ENCODE measurements at places on chromosomes 5 and 9.

DNA sequence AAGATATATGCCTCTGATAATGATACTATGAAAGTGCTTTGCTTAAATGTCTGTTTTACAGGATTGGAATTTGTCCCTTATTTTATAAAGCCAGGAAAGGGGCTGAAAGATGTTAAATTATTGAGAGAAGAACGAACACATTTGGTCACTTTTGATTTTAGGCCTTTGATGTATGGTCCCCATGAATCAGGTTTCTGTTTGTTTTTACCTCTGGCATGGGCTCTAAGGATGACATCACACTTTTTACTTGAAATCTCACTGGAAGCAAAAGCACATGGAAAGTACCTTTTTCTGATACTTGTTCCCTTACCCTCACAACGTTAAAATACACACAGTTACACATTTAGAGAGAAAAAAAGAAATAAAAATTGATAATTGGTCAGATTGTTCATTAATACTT, 6.9 kb downstream of the OTULIN start:
- H3K4me1 ChIP-seq = peaks cover 74% of the 10 kb centered on the region
- H3K27me3 ChIP-seq = no peaks in the 10 kb centered on the region
- peak overlapping the region; percentile 89 for H3K27ac ChIP-seq
- H3K4me3 ChIP-seq = peak overlapping the region; percentile 15

GRCh38 chr9:93114169-93114983, 18.4 kb downstream of the CARD19 start:
- peaks cover 27% of the 10 kb centered on the region for H3K36me3 ChIP-seq
- peaks cover 9% of the 10 kb centered on the region for H3K4me1 ChIP-seq
- peak overlapping the region; percentile 48 for H3K27ac ChIP-seq
- H3K4me3 ChIP-seq = no peak overlapping the region

- no peaks in the 10 kb centered on the region for H3K4me1 ChIP-seq
- no peaks in the 10 kb centered on the region for H3K36me3 ChIP-seq
- DNase-seq = no peak
- no peak overlapping the region for H3K27ac ChIP-seq
- H3K4me3 ChIP-seq = no peak overlapping the region
Observed at GRCh38 chr9:104911032-104911607, 16.8 kb downstream of the ABCA1 start.

DNA sequence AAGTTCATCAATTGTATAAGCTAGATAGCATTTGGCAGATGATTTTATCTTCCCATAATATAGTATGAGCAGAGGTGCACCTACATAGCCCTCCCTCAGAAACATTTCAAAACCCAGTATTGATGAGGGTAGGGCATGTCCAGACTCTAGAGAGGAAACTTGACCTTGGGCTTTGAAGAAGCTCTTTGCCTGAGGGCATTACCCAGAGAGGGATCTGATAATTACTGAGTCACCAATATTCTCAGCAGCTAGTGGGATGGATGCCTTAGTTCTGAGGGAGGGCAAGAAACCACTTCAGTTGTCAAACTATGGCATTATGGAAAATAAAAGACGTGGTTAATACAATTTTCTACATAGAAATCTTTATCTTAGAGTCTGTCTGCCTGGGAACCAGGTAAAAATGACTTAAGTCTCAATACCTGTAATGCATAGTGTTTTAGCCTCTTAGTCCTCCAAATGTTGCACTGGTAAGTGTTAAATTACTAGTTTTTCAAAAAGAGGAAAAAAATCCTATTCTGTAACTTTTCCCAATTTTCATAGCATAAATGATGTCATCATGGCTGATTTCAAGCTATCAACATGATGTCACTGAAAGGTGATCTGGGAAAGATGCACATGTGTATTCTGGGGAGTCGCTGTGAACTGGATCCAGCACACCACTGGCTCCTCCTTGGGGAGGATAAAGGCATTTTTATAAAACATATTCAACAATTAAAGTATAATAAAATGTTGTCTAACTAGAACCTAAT, 809.0 kb downstream of the KCTD16 start:
- H3K36me3 ChIP-seq = no peaks in the 10 kb centered on the region
- H3K27me3 ChIP-seq = no peaks in the 10 kb centered on the region
- no peaks in the 10 kb centered on the region for H3K4me1 ChIP-seq
- no peak overlapping the region for H3K4me3 ChIP-seq
- H3K27ac ChIP-seq = no peak overlapping the region

DNA sequence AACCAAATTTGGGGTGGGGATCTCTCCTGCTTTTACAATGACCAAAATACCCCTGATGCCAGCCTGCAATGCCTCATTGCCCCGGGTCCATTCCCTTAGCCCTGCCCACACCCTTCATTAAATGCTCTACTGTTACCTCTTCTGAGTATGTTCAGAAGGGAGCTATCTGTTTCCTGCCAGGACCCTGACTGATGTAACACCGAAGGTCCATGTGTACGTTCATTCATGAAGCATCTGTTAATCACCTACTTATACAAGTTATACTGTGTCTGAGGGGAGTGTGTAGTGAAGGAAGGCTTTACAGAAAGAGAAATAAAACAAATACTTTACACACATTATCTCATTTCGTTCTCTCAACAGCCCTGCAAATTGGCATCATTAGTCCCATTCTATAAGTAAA, 51.9 kb downstream of the ASTN2 start:
- H3K27ac ChIP-seq = no peak overlapping the region
- DNase-seq = no peak
- H3K4me1 ChIP-seq = no peaks in the 10 kb centered on the region
- H3K4me3 ChIP-seq = no peak overlapping the region
- H3K36me3 ChIP-seq = no peaks in the 10 kb centered on the region
- H3K27me3 ChIP-seq = no peaks in the 10 kb centered on the region

DNA sequence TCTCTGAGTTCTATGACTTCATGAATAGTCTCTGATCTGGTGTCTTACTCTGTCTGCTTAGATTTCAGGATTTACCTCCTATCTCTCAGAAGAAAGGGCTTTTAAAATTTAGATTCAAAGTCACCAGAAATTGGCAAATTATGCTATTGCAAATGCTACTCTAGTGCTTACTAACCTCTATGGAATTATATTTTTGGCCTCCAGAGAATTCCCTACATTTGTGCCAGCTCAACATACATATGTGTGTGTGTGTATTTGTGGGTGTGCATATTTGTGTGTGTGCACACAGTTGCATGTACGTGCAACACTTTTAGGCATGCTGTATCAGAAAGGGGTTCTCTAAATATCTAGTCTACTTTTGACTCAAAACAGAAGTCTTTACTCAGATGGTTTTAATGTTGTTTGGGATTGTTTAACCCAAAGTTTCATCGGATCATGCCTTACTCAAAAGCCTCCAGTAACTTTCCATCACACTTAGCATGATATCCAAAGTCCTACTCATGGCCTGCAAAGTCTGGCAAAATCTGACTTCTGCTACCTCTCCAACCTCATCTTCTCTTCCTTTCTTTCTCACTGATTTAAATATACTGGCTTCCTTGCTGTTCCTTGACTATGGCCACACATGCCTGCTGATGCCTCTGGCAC, 147.6 kb upstream of the NR3C1 start:
- H3K4me3 ChIP-seq = no peak overlapping the region
- peaks cover 5% of the 10 kb centered on the region for H3K36me3 ChIP-seq
- H3K27me3 ChIP-seq = peaks cover 2% of the 10 kb centered on the region

DNA sequence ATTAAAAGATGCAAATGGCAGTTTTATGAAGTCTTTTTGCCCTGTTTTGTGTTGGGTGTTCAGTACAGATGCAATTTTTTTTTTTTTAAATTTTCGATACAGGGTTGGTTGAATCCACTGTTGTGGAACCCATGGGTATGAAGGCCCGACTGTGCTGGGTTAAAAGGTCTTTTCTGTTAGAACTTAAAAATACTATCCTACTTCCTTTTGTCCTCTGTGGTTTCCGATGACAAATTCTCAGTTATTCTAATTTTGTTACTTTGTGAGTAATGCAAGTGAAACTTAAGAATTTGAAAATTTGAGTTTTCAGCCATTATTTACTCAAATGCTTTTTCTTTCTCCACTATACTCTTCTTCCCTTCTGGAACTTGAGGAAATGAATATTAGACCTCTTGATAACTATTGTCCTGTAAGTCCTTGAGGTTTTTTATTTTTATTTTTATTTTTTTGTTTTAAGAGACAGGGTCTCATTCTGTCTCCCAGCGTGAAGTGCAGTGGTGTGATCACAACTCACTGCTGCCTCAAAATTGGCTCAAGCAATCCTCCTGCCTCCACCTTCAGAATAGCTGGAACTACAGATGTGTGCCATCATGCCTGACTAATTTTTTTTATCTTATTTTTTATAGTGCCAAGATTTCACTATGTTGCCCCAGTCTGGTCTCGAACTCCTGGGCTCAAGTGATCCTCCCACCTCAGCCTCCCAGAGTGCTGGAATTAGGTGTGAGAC, 67.5 kb downstream of the ZCCHC7 start:
- DNase-seq = no peak
- H3K4me3 ChIP-seq = peak overlapping the region; percentile 15

GRCh38 chr5:141957367-141957996, 520 bp downstream of the PCDH12 start:
- no peak overlapping the region for H3K4me3 ChIP-seq
- H3K27ac ChIP-seq = peak overlapping the region; percentile 90
- H3K4me1 ChIP-seq = peaks cover 37% of the 10 kb centered on the region
- DNase-seq = no peak

DNA sequence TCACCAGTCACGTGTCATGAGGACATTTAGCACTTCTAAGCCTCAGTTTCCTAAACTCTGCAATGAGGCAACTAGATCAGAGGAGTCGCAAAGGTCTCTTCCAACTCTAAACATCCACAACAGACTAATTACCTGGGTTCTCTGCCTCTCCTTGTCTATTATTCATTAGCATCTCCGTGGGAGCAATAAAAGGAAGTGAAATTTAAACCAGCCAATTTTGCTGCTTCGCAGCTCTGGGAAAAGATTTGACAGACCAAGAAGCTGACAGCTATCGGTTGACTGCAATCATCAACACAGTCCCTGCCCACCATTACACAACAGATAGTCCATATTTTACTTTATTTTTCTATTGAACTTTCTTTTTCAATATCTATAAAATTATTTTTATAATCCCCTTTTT, 308.9 kb downstream of the NR2F1-AS1 start:
- no peak overlapping the region for H3K4me3 ChIP-seq
- H3K4me1 ChIP-seq = no peaks in the 10 kb centered on the region
- no peaks in the 10 kb centered on the region for H3K27me3 ChIP-seq
- no peaks in the 10 kb centered on the region for H3K36me3 ChIP-seq

- no peaks in the 10 kb centered on the region for H3K4me1 ChIP-seq
- peaks cover 80% of the 10 kb centered on the region for H3K36me3 ChIP-seq
- H3K27ac ChIP-seq = no peak overlapping the region
- no peaks in the 10 kb centered on the region for H3K27me3 ChIP-seq
- no peak for DNase-seq
Observed at GRCh38 chr9:131464354-131465000, 38.2 kb upstream of the POMT1 start.

- H3K4me1 ChIP-seq = peaks cover 29% of the 10 kb centered on the region
- peaks cover 20% of the 10 kb centered on the region for H3K36me3 ChIP-seq
- H3K27me3 ChIP-seq = no peaks in the 10 kb centered on the region
- no peak overlapping the region for H3K27ac ChIP-seq
Observed at GRCh38 chr9:92328225-92328624, 2.5 kb downstream of the CENPP start.

DNA sequence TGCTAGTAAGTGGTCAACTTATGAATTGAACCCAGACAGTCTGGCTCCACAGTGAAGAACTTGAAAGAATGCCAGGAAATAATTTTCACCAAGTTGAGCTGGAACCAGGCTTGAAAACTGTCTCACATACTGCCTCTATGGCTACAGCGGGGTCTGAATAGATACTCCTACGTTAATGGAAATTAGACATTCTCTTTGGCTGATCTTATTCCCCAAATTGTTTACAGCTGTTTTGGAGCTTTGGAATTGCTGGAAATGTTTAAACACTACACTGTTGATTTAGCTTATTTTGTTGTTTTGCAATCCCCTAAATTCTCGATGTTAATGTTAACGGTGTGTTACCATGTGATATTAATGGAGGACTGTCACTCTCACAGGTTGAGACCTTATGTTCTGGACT, 146.4 kb downstream of the FBXL7 start:
- H3K36me3 ChIP-seq = no peaks in the 10 kb centered on the region
- H3K4me3 ChIP-seq = no peak overlapping the region
- no peaks in the 10 kb centered on the region for H3K4me1 ChIP-seq
- DNase-seq = no peak
- no peaks in the 10 kb centered on the region for H3K27me3 ChIP-seq
- H3K27ac ChIP-seq = no peak overlapping the region

DNA sequence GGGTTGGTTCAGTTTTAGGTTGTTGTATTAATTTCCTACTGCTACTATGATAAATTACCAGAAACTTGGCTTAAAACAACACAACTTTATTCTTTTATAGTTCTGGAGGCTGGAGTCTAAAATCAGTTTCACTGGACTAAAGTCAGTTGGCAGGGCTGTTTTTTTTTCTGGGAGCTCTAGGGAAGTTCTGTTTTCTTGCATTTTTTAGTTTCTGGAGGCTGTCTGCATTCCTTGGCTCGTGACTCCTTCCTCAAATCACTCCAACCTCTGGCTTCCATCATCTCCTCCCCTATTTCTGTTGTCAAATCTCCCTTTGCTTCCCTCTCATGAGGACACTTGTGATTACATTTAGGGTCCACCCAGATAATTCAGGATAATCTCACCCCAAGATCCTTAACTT, 51.3 kb upstream of the SUB1 start:
- DNase-seq = no peak
- H3K36me3 ChIP-seq = peaks cover 16% of the 10 kb centered on the region
- H3K27ac ChIP-seq = peak overlapping the region; percentile 40

GRCh38 chr5:60066502-60066901, 173.0 kb upstream of the PDE4D start:
- no peak overlapping the region for H3K4me3 ChIP-seq
- H3K36me3 ChIP-seq = no peaks in the 10 kb centered on the region
- H3K27me3 ChIP-seq = no peaks in the 10 kb centered on the region
- no peak overlapping the region for H3K27ac ChIP-seq
- DNase-seq = no peak
- H3K4me1 ChIP-seq = no peaks in the 10 kb centered on the region

DNA sequence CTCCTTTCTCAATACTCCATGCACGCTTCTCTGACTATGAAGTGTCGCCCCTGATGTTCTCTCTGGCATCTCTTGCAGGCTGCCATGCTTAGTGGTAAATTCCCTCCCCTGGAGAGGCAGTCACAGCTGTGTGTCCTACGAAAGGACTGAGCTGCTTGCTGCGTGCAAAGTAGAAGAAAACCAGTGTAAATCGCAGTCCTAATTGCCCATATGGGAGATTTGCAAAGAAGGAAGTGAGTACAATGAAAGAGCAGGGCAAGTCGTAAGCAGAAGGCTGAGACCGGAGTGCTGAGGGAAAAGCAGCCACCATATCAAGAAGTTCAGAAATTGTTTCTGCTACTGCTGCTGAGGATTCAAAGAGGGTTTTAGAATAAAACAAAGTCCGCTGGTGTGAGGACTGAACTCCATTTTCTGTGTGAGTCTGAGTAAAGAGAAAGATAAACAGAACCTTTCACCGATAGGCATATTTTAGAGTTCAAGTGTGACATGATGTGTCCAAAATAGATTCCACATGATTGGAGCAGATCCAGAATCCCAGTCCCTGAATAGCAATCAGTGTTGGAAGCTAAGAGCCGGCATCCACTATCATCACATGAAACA, 507.8 kb upstream of the MPDZ start:
- H3K27ac ChIP-seq = no peak overlapping the region
- DNase-seq = no peak
- no peaks in the 10 kb centered on the region for H3K36me3 ChIP-seq
- H3K4me1 ChIP-seq = no peaks in the 10 kb centered on the region
- H3K27me3 ChIP-seq = no peaks in the 10 kb centered on the region
- H3K4me3 ChIP-seq = no peak overlapping the region

- DNase-seq = no peak
- no peak overlapping the region for H3K27ac ChIP-seq
- H3K36me3 ChIP-seq = peaks cover 3% of the 10 kb centered on the region
Observed at GRCh38 chr9:128335914-128336313, 4.4 kb upstream of the SLC27A4 start.

- no peak for DNase-seq
- no peak overlapping the region for H3K4me3 ChIP-seq
- no peaks in the 10 kb centered on the region for H3K36me3 ChIP-seq
Observed at GRCh38 chr9:79408200-79408599, 163.6 kb upstream of the TLE4 start.
